ENCODE measurements at places on chromosomes 11 and 22.

- peak; percentile 69 for DNase-seq
Measured at GRCh38 chr22:27116312-27117086, 459.1 kb downstream of the MIAT start.

DNA sequence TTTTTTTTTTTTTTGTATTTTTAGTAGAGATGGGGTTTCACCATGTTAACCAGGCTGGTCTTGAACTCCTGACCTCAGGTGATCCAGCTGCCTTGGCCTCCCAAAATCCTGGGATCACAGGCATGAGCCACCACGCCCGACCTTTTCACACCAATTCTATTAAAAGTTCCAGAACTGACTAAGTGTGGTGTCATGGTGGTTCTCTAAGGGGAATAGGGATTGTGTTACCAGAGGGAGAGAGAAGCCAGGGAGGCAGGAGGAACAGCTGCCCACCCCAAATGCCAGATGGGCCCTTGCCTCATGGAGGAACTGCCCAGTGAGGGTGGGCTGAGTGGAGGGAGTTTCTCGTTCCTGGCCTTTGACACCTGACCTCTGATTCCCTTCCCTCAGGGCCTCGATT is 5.9 kb downstream of the RPS6KA4 start:
- no peak for DNase-seq

DNA sequence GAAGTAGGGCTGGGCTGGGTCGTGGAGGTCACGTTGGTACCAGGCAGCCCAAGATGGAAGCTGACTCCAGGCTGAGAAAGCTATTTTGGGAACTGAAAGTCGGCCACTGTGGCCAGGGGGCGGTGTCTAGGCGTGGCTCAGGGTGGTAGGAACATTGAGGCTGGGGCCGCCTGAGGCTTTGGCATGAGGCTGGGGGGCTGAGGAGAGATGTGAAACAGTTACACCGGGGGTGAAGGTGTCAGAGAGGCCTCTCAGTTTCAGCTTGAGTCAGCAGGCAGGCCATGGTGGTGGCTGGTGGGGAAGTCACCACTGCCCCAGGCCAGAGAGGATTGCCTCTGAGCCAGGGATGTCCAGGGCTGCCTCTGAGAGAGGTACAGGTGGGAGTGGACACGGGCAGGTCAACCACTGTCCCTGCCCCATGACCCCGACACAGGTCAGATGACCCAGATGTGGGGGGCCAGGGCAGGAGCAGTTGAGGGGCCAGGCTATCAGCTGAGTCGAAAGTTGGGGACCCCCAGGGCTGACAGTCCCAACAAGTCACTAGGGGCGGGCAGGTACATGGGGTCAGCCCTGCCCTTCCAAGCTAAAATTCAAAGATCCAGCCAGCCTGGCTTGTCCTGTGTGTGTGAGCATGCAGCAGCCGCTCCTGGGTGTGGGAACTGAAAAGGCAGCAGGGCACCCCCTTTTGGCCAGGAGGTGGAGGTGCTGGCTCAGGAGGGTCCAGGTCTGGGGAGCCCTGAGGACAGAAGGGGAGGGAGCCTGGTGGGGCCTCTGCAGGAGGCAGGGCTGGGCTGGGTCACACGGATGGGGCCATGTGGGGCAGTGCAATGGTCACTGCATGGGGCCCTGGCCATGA is 7.2 kb downstream of the KCNK7 start:
- DNase-seq = peak; percentile 41

- DNase-seq = no peak
Measured at GRCh38 chr11:34262531-34263081, 95.2 kb downstream of the ABTB2 start.

DNA sequence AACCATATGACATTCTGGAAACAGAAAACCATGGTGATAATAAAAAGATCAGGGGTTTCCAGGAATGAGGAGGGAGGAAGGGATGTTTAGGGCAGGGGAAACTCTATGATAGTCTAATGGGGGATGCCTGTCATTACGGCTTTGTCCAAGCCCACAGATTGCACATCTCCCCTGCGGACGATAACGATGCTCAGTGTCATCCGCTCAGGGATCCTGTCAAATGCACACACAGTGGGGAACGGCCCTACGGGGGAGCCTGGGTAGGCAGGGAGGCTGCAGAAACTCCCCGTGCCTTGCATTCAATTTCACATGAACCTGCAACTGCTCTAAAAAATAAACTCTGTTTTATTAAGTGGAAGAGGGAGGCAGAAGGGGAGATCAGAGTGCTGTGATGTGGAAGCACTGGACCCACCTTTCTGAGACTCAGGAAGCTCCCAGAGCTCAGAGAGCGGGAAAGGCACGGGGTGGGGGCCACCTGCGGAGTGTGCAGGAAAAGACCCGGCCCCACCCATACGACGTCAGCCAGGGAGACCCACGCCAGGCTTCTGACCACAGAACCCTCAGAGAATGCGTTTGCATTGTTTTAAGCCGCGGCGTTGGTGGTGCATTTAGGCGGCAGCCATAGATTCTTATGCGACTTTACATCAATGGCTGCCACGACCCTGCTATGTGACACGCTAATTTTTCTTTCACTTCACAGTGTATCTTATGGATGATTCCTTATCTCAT is 543.5 kb downstream of the BRD1 start:
- DNase-seq = no peak

DNA sequence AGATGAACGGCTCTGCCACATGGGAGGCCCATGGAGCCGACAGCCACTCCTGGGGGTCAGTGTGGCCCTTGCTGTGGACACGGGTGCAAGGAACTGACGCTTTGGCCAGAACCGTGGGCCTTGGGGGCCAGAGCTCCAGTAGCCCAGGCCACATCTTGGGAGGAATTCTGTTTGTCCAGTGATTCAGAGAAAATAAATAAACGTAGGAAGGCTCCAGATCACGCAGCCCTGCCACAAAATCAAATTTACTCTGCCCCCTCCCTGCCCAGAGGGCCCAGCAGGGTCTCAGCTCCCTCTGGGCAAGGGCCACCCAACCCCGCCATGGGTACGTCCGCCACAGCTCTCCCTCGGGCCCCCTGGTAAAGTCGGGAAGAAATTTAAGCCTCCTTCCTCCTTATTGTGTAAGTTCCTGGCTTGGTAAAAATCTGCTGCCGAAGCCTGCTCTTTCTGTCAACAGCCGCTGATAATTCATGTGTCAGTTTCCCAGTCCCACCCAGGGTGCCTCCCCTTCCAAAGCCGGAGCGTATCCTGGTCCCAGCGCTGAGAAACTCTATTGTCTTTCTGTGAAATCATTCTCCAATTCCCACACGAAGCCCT is 6.9 kb upstream of the MUC5AC start:
- peak; percentile 15 for DNase-seq

Measured in fibroblast of skin of back (primary cell).